ENCODE measurements at places on chromosomes 16 and 17.
A peak's percentile ranks its signal among the peaks of the same experiment; 100 is the strongest.

DNA sequence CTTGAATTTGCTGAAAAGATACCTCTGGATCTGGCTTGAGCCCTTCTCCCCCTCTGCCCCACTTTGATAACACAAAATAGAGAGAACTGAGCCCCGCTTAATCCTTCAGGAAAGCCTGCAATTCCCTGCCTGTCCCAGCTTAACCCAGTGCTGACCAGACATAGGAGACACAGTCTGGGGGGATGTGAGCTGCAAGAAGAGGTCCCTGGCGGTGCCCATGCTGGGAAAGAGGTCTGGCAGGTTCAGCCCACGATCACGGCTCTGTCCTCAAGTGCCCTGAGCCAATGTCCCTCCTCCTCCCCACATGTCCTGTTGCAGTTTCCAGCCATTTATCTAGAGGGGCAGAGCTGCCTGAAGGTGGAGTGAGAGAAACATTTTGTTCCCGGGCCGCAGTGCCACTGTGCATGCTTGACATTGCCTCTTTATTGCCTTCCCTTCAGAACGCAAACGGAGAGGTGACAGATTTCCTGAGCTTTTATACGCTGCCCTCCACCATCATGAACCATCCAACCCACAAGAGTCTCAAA is 29.0 kb downstream of the PLCD3 start:
- H3K36me3 ChIP-seq = peaks cover 86% of the 10 kb centered on the region
- H3K27me3 ChIP-seq = no peaks in the 10 kb centered on the region
- H3K4me3 ChIP-seq = no peak overlapping the region
- no peak for DNase-seq
- H3K4me1 ChIP-seq = no peaks in the 10 kb centered on the region
- H3K27ac ChIP-seq = no peak overlapping the region

- H3K27ac ChIP-seq = no peak overlapping the region
- no peaks in the 10 kb centered on the region for H3K27me3 ChIP-seq
- H3K4me1 ChIP-seq = peaks cover 12% of the 10 kb centered on the region
- no peaks in the 10 kb centered on the region for H3K36me3 ChIP-seq
These were observed 20.0 kb upstream of the NXPH3 start for GRCh38 chr17:49555495-49556222.

DNA sequence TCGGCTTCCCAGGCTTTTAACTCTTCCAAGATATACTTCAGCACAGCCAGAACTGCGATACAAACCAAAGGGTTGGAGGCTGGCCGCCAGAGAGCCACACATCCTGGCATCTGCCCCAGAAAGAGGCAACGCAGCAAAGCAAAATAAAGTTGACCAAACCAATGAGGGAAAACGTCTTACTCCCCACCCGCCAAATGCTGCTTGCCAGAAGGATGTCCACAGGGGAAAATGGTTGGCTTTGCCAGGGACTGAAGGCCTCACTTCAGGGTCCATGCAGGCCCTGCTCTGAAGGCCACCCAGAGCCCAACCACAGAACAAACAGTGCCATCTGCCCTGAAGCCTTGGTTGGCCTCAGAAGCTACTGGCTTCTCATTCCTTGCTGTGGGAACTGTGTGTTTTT is 15.0 kb downstream of the CACNG1 start:
- no peaks in the 10 kb centered on the region for H3K36me3 ChIP-seq
- no peaks in the 10 kb centered on the region for H3K4me1 ChIP-seq
- no peaks in the 10 kb centered on the region for H3K27me3 ChIP-seq
- no peak overlapping the region for H3K27ac ChIP-seq
- DNase-seq = no peak

DNA sequence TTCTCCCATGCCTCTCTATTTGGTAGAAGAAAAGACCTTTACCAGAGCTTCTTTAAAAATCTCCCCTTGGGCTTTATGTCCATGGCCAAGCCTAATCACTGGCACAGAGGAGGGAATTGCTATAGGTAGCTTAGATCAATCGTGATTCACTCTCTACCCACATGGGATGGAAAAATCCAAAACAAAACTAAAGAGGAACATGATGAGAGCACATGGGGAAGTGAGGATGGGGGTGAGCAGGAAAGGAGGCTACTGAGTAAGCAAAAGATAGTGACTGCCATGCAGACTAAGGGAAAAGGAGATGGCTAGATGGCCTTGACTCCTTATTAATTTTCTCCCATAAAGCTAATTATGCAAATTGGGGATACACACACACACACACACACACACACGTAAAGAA is 201.2 kb downstream of the HS3ST3A1 start:
- no peaks in the 10 kb centered on the region for H3K4me1 ChIP-seq
- peaks cover 4% of the 10 kb centered on the region for H3K27me3 ChIP-seq
- no peak overlapping the region for H3K27ac ChIP-seq
- no peaks in the 10 kb centered on the region for H3K36me3 ChIP-seq
- no peak for DNase-seq
- H3K4me3 ChIP-seq = no peak overlapping the region

DNA sequence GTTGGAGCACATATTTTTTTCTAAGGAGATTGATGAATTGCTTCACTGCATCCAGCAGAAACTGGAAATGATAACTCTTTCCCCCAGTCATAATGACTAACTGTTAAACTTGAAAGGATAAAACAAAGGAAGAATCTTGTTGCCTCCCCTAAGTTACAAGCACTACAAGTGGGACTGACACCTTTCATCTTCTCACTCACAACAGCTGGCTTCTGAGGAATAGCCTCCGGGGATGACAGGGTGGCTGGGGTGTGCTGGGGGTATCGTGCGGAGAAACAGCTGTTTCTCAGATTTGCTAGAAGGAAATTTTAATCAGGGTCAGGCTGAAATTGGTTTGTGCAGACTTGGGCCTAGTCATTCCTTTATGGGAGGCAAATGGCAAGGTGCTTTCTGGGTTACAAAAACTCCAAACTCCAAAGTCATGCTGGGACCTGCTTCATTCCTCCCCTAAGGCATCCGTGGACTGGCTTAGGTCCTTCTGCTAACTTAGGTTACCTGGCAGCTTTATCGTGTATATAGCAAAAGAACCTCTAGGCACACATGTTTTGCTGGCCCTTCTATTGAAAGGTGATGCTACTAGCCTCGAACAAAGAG is 557.2 kb downstream of the TOX3 start:
- H3K27me3 ChIP-seq = no peaks in the 10 kb centered on the region
- DNase-seq = no peak
- no peak overlapping the region for H3K4me3 ChIP-seq
- H3K4me1 ChIP-seq = no peaks in the 10 kb centered on the region
- no peak overlapping the region for H3K27ac ChIP-seq

- H3K27ac ChIP-seq = no peak overlapping the region
- H3K4me3 ChIP-seq = peak overlapping the region; percentile 49
- no peaks in the 10 kb centered on the region for H3K27me3 ChIP-seq
- no peak for DNase-seq
These were observed 394 bp upstream of the NME4 start for GRCh38 chr16:396605-397004.

- no peak overlapping the region for H3K4me3 ChIP-seq
- H3K27me3 ChIP-seq = no peaks in the 10 kb centered on the region
These were observed 11.8 kb downstream of the HID1 start for GRCh38 chr17:74960570-74961342.

- H3K4me1 ChIP-seq = peaks cover 56% of the 10 kb centered on the region
- H3K4me3 ChIP-seq = peak overlapping the region; percentile 85
- peaks cover 22% of the 10 kb centered on the region for H3K36me3 ChIP-seq
- DNase-seq = no peak
These were observed 418 bp downstream of the SOCS3 start for GRCh38 chr17:78359321-78359996.

GRCh38 chr17:27575096-27575911 is 55.7 kb upstream of the LGALS9 start:
- no peak overlapping the region for H3K27ac ChIP-seq
- H3K4me3 ChIP-seq = no peak overlapping the region
- H3K4me1 ChIP-seq = peaks cover 6% of the 10 kb centered on the region
- no peak for DNase-seq

- H3K27me3 ChIP-seq = no peaks in the 10 kb centered on the region
- H3K27ac ChIP-seq = no peak overlapping the region
- H3K36me3 ChIP-seq = peaks cover 12% of the 10 kb centered on the region
- no peak for DNase-seq
These were observed 6.0 kb downstream of the CDK5R1 start for GRCh38 chr17:32492648-32493289.

GRCh38 chr16:88486398-88487123 is 33.5 kb downstream of the ZFPM1 start:
- peaks cover 21% of the 10 kb centered on the region for H3K36me3 ChIP-seq
- DNase-seq = no peak
- H3K27me3 ChIP-seq = no peaks in the 10 kb centered on the region
- H3K4me3 ChIP-seq = no peak overlapping the region
- peaks cover 8% of the 10 kb centered on the region for H3K4me1 ChIP-seq

GRCh38 chr17:45784741-45785479 is 790 bp downstream of the CRHR1 start:
- DNase-seq = peak; percentile 22
- H3K27ac ChIP-seq = no peak overlapping the region
- H3K27me3 ChIP-seq = peaks cover 77% of the 10 kb centered on the region
- H3K4me1 ChIP-seq = peaks cover 20% of the 10 kb centered on the region

DNA sequence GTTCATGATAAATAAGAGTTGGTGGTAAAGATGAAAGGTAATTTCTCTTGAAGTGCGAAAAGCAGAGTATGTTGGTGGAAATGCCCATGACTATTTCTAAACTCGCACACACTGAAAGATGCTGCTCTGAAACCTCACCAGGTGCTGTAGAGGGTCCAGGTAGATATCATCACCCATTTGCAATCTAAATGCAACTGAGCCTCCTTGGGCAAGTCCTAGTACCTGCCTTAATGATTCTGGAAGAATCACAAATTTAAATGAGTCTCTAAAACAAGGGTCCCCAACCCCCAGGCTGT is 5.9 kb upstream of the MMD start:
- DNase-seq = no peak
- H3K4me1 ChIP-seq = peaks cover 3% of the 10 kb centered on the region
- peaks cover 7% of the 10 kb centered on the region for H3K27me3 ChIP-seq
- H3K4me3 ChIP-seq = no peak overlapping the region
- H3K36me3 ChIP-seq = no peaks in the 10 kb centered on the region

DNA sequence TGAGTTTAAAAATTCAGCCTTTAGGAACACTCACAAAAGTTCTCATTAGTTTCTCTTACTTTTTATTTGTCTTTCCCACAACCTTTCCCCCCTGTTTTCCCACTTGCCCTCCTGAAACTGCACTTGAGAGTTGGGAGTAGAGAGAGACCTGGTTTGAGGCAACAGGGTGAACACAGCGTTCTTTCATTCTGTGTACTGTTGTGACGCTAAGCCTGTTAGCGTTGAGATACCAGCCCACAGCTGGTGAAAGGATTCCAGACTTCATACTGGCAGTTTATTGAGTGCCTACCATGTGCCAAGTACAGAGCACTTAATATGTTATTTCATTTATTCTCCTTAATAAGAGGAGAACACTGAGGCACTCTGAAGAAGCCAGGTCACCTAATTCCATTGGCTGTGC is 10.3 kb downstream of the TNRC6C start:
- H3K27ac ChIP-seq = no peak overlapping the region
- H3K4me1 ChIP-seq = peaks cover 50% of the 10 kb centered on the region
- no peak overlapping the region for H3K4me3 ChIP-seq
- no peak for DNase-seq
- no peaks in the 10 kb centered on the region for H3K36me3 ChIP-seq
- no peaks in the 10 kb centered on the region for H3K27me3 ChIP-seq

DNA sequence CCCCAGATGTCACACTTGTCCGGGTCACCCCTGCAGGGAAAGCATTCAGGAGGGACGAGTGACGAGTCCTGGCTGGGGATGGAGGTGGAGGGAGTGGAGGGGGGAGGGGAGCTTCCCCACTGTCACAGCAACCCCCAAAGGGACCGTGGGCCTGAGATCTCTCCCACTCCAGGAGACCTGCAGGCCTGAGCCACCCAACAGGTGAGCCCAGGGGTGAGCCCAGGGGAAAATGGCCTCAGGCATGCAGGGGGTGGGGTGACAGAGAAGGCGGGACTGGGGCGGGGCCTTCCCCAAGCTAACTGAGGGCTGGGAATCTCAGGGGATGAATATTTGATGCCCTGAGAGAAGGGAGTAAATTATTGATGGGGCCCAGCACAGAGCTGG is 2.4 kb downstream of the USH1G start:
- H3K4me1 ChIP-seq = peaks cover 31% of the 10 kb centered on the region
- no peak overlapping the region for H3K27ac ChIP-seq
- no peak for DNase-seq
- peaks cover 35% of the 10 kb centered on the region for H3K27me3 ChIP-seq
- H3K36me3 ChIP-seq = no peaks in the 10 kb centered on the region

DNA sequence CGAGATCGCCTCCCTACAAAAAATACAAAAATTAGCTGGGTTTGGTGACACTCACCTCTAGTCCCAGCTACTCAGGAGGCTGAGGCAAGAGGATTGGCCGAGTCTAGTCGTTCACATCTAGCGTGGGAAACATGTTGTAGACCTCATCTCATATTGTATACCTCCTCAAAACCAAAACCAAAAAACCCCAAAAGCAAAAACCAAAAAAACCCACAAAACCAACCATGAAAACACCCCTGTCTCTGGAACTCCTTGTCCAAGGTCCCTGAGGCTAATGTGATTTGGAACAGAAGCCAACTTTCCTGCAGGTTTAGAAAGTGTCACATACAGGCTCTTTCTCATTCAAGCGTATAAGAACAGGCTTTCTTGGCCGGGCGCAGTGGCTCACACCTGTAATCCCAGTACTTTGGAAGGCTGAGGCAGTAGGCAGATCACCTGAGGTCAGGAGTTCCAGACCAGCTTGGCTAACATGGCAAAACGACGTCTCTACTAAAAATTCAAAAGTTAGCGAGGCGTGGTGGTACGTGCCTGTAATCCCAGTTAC is 29.0 kb downstream of the RAB11FIP3 start:
- H3K27ac ChIP-seq = no peak overlapping the region
- H3K27me3 ChIP-seq = no peaks in the 10 kb centered on the region
- no peaks in the 10 kb centered on the region for H3K36me3 ChIP-seq
- H3K4me1 ChIP-seq = peaks cover 5% of the 10 kb centered on the region

DNA sequence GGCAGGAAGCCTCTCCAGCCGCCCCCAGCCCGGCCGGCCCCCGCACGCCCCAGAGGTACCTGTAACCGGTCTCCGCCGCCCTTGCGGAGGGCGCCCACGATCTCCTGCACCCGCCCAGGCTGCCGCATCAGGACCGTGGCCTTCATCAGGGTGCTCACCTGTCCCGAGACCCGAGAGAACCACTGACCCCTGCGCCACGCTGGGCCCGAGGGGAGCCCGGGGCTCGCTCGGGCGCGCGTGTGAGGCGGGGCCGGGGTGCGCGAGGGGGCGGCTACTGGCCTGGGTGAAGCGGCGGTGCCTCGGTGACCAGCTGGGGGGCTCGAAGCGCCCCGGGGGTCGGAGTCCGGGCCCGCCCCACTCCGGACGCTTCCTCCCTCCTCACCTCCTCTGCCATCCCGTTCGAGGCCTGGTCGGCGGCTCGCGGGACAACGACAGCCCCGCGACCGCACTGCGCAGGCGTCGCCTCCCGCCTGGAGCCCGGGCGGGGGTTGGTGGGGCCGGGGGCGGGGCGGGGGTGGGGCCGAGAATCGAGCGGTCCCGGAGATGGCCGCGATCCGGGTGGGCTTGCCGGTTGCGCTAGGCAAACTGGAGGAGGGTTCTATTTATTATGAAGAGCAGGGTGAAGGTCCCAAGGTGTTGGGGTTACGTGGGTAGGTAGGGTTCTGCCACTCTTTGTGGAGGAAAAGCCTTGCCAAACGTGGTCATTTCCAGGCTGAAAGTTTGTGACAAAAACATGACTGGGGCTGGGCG is at the start of gene NT5C3B:
TSS of gene NT5C3B (minus strand) at position 433 of the 750 bp plus-strand sequence. CDS start at position 394, 39 bp downstream.
- H3K27ac ChIP-seq = no peak within 1 kb of the TSS
- peaks cover 17% of the 10 kb centered on the region for H3K4me1 ChIP-seq
- DNase-seq = peak; percentile 78
- no peaks in the 10 kb centered on the region for H3K27me3 ChIP-seq
- peak within 1 kb of the TSS; percentile 69 for H3K4me3 ChIP-seq
